RPMI7951 (cell line): ENCODE measurements at places on chromosomes 3 and 15. TPM values are rescaled to one million over a fixed set of nuclear protein-coding genes. Genes with fewer than 3 reads are reported as not detected.
A peak's percentile ranks its signal among the peaks of the same experiment; 100 is the strongest.

Gene HACL1
- total RNA-seq = 35.1 and 35.3 TPM in 2 replicates

Gene INAFM2
- total RNA-seq = 23.0 and 25.6 TPM in 2 replicates

DNA sequence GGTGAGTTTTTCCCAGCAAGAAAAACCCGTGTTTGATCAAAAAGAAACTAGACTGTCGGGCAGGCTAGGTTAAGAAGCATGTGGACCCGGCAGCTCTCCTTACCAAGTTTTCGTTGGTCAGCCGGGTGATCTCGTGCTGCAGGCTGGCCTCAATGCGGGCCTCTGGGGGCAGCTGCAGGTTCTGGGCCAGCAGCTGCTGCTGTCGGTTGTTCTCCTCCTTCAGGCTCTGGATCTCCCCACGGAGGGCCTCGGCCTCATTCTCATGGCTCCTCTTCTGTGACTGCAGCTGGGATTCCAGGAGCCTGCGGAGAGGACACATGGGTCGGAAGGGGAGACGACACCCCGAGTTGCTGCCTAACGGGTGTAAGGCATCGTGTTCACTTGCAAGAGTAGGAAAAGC is 44.5 kb upstream of the MYO5C start:
- DNase-seq = no peak

- peak; percentile 37 for DNase-seq
Measured at GRCh38 chr3:195147649-195148080, 123.3 kb downstream of the XXYLT1 start.

- DNase-seq = no peak
Measured at GRCh38 chr15:57591237-57591821, 375 bp upstream of the MYZAP start.

GRCh38 chr3:160667452-160667851 is 9.5 kb upstream of the ARL14 start:
- peak; percentile 96 for DNase-seq

DNA sequence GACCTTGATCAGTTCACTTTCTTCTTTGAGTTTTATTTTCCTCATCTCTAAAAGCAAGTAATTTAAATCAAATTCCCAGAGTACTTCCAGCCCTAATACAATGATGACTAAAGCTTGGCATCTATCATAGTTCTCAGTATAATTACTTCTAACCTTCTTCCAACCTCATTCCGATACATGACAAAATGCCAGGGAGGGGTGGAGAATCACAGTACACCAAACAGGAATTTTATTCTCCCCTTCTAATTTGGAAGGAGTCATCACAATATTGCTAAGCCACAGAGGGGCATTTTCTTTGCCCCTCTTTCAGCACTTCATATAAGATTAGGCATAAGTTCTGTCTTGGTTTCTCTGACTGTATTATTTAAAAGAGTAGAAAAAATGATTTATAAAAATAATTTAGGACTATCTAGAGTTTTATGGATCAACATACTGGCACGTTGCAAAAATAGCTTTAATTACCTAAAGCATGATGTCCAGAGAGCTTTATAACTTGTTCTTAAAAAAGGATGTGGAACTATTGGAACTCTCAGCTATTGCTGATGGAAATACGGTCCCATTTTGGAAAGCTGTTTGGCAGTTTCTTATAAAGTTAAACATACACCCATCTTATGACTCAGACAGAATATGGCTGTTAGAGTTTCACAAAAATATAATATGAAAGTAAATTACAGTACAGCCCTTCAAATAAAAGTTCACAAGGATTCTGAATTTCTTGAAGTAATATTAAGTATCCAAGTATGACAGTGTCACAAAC is 86.9 kb upstream of the UBE2E2 start:
- no peak for DNase-seq

- DNase-seq = no peak
Measured at GRCh38 chr3:76307556-76307955, 522.2 kb upstream of the ZNF717 start.

DNA sequence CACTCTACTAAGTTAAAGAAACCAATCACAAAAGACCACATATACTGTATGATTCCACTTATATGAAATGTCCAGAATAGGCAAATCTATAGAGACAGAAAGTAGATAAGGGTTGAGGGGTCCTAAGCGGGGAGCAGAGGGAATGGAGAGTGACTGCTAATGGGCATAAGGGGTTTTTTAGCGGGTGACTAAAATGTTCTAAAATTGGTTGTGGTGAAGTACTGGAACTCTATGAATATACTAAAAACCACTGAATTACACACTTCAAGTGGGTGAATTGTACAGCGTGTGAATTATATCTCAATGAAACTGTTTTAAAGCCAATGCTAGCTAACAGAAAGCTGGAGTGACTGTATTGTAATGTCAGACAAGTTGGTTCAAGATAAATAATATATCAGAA is 33.3 kb downstream of the KPNA1 start:
- no peak for DNase-seq

- peak; percentile 100 for DNase-seq
Measured at GRCh38 chr15:62928242-62928999, 114.1 kb upstream of the TPM1 start.

DNA sequence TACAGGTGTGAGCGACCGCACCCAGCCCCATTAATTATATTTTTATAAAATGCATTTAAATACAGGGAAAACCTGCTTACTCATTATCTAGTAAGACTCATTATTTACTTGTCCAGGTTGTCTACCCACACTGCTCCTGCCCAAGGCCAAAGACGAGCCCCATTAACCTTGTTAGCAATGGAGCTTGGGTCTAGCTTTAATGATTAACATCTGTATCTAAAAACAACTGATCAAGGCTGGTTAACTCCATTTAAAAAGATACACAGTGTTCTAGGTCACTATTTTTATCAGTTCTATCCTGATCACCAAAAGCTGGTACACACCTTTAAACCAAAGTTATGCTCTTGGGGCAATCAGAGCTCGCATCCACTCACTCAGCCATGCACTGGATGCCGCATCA is 10.4 kb upstream of the NCKIPSD start:
- no peak for DNase-seq
